ENCODE measurements at places on chromosomes 6 and 20. TPM values are rescaled to one million over a fixed set of nuclear protein-coding genes. Genes with fewer than 3 reads are reported as not detected.

GRCh38 chr6:123604067-123604466 lies 32.7 kb downstream of the TRDN start:
- H3K4me1 ChIP-seq = no peaks in the 10 kb centered on the region
- no peaks in the 10 kb centered on the region for H3K36me3 ChIP-seq
- DNase-seq = no peak

Gene GRIK2
- 8.9 TPM for total RNA-seq

Gene EYS
- 0.35 TPM for total RNA-seq

Gene SLC44A4
- total RNA-seq = 445 TPM

Gene TRAPPC3L
- not detected for total RNA-seq

Gene TMC2
- total RNA-seq = not detected

Gene SAMD3
- total RNA-seq = 4.1 TPM

DNA sequence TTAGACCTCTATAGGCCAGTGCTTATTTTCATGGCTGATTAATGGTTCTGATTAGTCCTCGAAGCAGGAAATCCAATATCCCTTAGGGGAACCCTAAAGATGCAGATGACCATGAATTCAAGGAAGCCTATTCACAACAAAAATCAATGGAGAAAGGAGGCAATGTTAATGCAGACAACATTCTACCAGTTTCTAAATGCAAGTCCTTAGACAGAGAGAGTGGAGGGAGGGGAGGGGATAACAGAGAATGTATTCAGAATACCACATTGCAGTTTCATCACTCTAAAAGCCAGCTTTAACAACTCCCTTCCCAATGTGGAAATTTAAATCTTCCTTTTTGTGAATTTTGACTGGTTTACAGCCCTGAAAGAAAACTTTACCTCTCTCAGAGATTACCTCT lies 87.1 kb upstream of the POU3F2 start:
- DNase-seq = no peak
- H3K27ac ChIP-seq = no peak overlapping the region
- no peaks in the 10 kb centered on the region for H3K4me1 ChIP-seq
- no peak overlapping the region for H3K4me3 ChIP-seq
- H3K36me3 ChIP-seq = no peaks in the 10 kb centered on the region

GRCh38 chr20:25297141-25297905 lies 49.4 kb downstream of the PYGB start:
- H3K36me3 ChIP-seq = peaks cover 74% of the 10 kb centered on the region
- peaks cover 6% of the 10 kb centered on the region for H3K4me1 ChIP-seq
- DNase-seq = no peak
- H3K27ac ChIP-seq = peak overlapping the region; percentile 23
- no peaks in the 10 kb centered on the region for H3K27me3 ChIP-seq

Gene TTK
- total RNA-seq = 5.9 TPM

Gene SLC35D3
- 0.47 TPM for total RNA-seq

- no peak for DNase-seq
- H3K4me3 ChIP-seq = no peak overlapping the region
- H3K4me1 ChIP-seq = no peaks in the 10 kb centered on the region
- no peaks in the 10 kb centered on the region for H3K36me3 ChIP-seq
- no peak overlapping the region for H3K27ac ChIP-seq
Measured at GRCh38 chr6:153484056-153484455, 353.0 kb upstream of the RGS17 start.

Gene PXDC1
- total RNA-seq = 35.5 TPM

- no peak overlapping the region for H3K27ac ChIP-seq
- no peak overlapping the region for H3K4me3 ChIP-seq
- no peaks in the 10 kb centered on the region for H3K36me3 ChIP-seq
- no peaks in the 10 kb centered on the region for H3K27me3 ChIP-seq
Measured at GRCh38 chr6:162821102-162821501, 93.3 kb downstream of the PACRG start.

DNA sequence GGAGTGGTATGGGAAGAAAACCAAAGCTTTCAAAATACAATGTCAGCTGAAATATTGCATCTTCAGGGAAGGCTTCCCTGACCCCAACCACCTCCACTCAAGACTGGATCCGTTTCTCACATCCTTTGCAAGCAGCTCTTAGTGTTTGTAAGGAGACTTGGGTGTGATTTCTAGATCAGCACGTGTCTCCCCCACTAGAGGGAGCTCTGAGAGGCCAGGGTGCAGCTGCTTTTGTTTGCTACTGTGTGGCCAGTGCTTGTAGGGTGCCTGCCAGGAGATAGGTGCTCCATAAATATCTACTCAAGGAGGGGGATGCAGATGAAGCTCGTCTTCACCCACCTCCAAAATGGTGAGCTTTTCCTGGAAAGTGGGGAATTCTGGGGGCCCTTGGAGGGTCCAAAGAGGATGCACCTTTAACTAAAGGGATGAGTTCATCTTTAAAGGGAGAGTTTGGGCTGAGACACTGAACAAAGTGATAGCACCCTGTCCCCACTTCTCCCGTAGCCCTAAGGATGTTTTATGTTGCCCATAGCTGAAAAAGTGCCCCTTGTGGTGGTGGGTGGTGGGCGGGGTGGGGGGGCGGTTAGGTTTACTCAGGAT lies 52.6 kb upstream of the MAFB start:
- H3K27me3 ChIP-seq = no peaks in the 10 kb centered on the region
- H3K4me3 ChIP-seq = no peak overlapping the region
- DNase-seq = no peak
- no peaks in the 10 kb centered on the region for H3K4me1 ChIP-seq
- no peaks in the 10 kb centered on the region for H3K36me3 ChIP-seq

- no peaks in the 10 kb centered on the region for H3K4me1 ChIP-seq
- no peak overlapping the region for H3K4me3 ChIP-seq
- no peaks in the 10 kb centered on the region for H3K36me3 ChIP-seq
- no peak overlapping the region for H3K27ac ChIP-seq
Measured at GRCh38 chr6:45505470-45505869, 127.7 kb upstream of the SUPT3H start.

DNA sequence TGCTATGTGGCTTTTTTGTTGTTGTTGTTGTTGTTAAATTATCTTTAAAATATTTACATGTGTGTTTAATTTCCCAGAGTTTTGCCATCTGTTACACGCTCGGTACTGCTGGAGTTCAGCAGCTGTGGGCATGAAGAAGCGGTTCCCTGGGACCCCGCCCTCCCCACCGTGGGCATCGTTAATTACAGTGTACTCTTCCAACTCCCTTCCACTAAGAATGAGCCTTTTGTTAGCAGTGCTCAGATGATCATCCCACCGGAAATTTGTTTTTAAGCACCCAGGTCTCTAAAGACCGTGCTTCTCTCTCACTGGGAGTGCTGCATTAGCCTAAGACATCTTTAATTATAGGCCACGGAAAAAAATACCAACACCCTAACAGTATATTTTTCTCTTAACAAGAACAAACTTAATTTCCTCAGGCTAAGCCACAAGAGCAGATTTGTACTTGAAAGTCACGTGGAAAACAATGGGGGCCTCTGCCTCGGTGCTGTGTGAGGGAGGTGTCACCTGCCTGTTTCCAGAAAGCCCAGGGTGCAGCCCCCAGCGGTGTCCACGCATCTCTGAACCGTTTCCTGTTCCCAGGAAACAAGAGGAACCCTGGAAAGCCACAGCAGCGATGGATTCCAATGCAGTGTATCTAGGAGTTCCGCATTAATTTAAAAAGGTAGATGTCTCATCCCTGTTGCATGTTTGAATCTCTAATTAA lies 113.3 kb upstream of the FRMD1 start:
- no peak overlapping the region for H3K4me3 ChIP-seq
- H3K27ac ChIP-seq = no peak overlapping the region
- no peaks in the 10 kb centered on the region for H3K4me1 ChIP-seq
- no peak for DNase-seq
- no peaks in the 10 kb centered on the region for H3K27me3 ChIP-seq
- no peaks in the 10 kb centered on the region for H3K36me3 ChIP-seq

Gene TOX2
- 2.0 TPM for total RNA-seq

GRCh38 chr6:3390698-3391097 lies 66.2 kb downstream of the SLC22A23 start:
- no peaks in the 10 kb centered on the region for H3K36me3 ChIP-seq
- H3K4me1 ChIP-seq = peaks cover 44% of the 10 kb centered on the region
- no peaks in the 10 kb centered on the region for H3K27me3 ChIP-seq
- DNase-seq = peak; percentile 82
- H3K27ac ChIP-seq = peak overlapping the region; percentile 46

DNA sequence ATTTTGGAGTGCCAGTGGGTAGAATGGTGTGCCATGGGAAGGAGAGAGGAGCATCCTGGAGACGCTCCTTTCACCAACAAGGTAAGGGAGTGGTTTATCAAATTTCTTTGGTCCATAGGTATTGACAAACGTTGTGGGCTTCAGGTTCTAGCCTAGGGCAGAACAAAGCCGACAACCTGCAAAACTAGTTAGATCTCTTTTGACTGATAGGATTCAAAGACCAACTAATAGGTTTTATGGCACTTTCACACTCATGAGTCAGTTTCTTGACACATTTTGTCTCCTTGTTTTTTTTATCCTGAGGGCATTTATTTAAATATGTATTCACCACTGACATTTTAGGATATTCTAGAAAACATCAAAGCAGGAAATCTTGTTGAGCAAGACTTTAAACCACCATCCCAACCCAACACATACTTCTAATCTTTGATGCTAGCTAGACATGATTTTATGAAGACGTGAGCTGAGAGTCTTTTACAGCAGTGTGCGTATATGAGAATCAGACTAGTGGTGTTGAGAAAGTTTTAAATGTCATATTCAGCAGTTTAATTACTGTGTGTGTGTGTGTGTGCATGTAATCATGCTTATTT lies 370.4 kb upstream of the HSF2 start:
- H3K36me3 ChIP-seq = no peaks in the 10 kb centered on the region
- no peaks in the 10 kb centered on the region for H3K4me1 ChIP-seq
- no peak overlapping the region for H3K27ac ChIP-seq

GRCh38 chr6:136897071-136897470 lies 25.0 kb upstream of the SLC35D3 start:
- H3K4me3 ChIP-seq = no peak overlapping the region
- no peaks in the 10 kb centered on the region for H3K4me1 ChIP-seq
- no peak overlapping the region for H3K27ac ChIP-seq
- DNase-seq = no peak
- peaks cover 14% of the 10 kb centered on the region for H3K36me3 ChIP-seq

DNA sequence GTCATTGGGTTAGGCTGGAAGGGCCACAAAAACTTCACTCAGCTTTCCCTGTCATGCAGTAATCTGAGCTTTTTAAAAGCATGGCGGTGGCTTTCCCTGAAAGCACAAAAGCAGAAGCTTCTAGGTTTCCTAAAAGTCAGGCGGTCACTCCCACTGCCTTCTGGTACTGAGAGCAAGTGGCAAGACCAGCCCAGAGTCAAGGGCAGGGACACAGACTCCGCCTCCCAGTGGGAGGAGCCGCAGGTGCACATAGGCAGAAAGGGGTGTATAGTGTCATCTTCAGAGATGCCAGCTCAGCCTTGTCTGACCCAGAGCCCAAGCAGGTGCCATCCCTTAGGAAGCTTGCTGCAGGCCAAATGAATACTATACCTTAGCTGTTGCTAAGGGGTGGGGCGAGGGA lies 18.0 kb upstream of the PACSIN1 start:
- H3K27me3 ChIP-seq = no peaks in the 10 kb centered on the region
- H3K36me3 ChIP-seq = no peaks in the 10 kb centered on the region
- DNase-seq = no peak
- H3K4me1 ChIP-seq = no peaks in the 10 kb centered on the region

GRCh38 chr6:158154816-158155215 lies 13.2 kb downstream of the SERAC1 start:
- H3K27me3 ChIP-seq = no peaks in the 10 kb centered on the region
- no peak overlapping the region for H3K27ac ChIP-seq
- H3K36me3 ChIP-seq = peaks cover 5% of the 10 kb centered on the region

DNA sequence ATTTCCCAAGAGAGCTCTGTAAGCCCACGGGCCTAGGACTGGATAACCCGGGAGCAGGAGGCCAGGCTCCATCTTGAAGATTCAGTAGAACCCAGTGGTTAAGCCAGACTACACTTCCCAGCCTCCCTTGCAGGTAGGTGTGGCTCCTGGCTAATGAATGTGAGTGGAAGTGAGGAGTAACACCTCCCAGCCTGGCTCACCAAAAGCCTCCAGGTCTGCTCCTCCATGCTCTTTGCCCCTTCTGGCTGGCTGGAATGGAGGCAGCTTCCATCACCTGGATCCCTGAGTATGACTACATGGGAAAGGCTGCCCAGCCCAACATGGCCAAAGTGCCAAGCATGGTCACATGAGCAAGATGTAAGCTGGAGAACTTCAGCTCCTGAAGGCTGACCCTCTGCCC lies 9.7 kb downstream of the LRRN4 start:
- no peaks in the 10 kb centered on the region for H3K36me3 ChIP-seq
- no peaks in the 10 kb centered on the region for H3K27me3 ChIP-seq
- H3K4me3 ChIP-seq = no peak overlapping the region
- no peaks in the 10 kb centered on the region for H3K4me1 ChIP-seq
- DNase-seq = no peak

Gene FAXC
- total RNA-seq = 2.0 TPM

- H3K27ac ChIP-seq = no peak overlapping the region
- H3K27me3 ChIP-seq = no peaks in the 10 kb centered on the region
- H3K4me3 ChIP-seq = no peak overlapping the region
- no peak for DNase-seq
Measured at GRCh38 chr20:59328071-59328470, 27.7 kb downstream of the EDN3 start.

GRCh38 chr6:4732691-4733315 lies 43.4 kb upstream of the CDYL start:
- no peaks in the 10 kb centered on the region for H3K36me3 ChIP-seq
- H3K4me3 ChIP-seq = peak overlapping the region; percentile 34
- peak; percentile 59 for DNase-seq

DNA sequence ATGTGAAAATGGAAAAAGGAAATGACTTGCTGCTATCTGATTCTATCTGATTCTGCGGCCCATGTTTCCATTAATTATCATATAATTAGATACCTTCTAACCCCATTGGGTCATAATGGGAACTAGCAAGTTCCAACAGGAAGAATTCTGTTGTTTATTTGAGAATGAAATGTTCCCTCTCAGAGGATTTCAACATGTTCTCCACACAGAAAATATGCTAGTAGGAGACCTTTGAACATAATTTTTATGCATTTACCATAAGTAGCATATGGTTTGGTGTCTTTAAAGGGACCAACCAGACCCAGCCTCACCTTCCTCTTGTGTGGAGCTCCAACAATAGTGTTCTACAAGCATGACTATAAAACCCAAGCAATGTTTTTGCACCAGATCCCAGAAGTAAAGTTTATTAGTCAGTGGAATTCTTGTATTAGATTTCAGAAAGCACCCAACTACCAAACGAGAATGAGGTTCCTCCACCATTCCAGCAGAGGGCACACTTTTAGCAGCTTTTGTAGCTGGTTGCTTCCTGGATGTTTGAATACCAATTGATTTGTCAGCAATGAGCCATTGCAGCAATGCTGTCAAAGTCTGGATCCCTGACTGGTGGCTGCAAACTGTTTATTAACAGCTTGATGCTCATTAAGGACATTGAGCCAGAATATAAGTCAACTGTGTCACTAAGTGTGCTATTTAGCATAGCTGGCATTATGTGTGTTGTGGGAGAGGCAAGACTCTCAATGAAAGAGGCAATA lies 143.6 kb upstream of the GJE1 start:
- H3K27me3 ChIP-seq = no peaks in the 10 kb centered on the region
- no peaks in the 10 kb centered on the region for H3K4me1 ChIP-seq
- DNase-seq = peak; percentile 61
- no peak overlapping the region for H3K27ac ChIP-seq
- no peak overlapping the region for H3K4me3 ChIP-seq
- no peaks in the 10 kb centered on the region for H3K36me3 ChIP-seq
